Esophagus squamous epithelium (tissue), 5 donors: ENCODE measurements at places on chromosomes 13 and 19.

DNA sequence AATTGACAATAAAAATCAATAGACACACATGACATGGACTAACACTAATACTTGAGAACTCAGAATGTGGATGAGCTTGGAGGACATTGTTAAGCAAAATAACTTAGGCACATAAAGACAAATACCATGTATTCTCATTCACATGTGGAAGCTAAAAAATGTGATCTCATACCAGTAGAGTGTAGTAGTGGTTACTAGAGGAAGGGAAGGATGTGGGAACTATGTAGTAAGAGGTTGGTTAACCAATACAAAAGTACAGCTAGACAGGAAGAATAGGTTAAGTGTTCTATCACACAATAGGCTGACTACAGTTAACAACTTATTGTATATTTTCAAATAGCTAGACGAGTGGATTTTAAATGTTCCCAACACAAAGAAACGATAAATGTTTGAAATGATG, 415.8 kb upstream of the KLF12 start:
- no peak for DNase-seq

DNA sequence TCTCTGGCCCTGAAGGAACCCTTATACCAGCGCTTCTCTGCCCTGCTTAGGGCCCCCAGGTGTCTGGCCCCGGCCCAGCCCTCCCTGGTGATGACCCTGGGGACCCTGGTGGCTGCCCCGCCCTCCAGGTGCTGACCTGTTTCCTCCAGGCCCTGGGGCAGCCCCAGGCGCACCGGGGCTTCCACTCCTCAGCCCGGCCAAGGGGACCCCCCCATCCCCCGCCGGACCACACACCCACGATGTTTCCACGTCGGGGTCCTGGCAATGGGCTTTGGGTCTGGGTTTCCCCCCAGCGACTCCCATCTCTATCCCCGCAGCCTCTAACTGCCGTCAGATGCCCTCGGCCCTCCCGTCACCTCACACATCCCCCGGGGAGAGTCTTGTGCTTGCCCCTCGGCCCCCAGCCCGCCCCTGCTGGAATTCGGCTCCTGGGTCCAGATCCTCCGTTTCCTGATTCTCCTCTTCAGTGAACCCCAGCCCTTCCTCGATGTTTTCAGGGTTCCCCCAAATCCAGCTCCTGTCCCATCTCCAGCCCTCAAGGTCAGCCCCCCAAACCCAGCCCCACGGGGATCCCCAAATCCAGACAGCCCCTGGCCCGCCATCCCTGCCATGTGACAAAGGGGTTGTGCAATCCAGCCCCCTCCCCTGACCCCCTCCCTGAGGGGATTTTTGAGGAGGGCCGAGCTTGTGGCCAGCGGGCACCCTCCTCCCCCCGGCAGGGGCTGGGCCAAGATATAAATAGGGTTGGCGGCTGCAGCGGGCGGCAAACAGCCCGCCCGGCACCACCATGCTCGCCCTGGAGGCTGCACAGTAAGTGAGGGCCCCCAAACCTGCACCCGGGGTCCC, at the start of gene SPIB:
TSS of gene SPIB (plus strand) at position 763 of the 846 bp plus-strand sequence. CDS start at position 788, 25 bp downstream.
- no peak for DNase-seq

DNA sequence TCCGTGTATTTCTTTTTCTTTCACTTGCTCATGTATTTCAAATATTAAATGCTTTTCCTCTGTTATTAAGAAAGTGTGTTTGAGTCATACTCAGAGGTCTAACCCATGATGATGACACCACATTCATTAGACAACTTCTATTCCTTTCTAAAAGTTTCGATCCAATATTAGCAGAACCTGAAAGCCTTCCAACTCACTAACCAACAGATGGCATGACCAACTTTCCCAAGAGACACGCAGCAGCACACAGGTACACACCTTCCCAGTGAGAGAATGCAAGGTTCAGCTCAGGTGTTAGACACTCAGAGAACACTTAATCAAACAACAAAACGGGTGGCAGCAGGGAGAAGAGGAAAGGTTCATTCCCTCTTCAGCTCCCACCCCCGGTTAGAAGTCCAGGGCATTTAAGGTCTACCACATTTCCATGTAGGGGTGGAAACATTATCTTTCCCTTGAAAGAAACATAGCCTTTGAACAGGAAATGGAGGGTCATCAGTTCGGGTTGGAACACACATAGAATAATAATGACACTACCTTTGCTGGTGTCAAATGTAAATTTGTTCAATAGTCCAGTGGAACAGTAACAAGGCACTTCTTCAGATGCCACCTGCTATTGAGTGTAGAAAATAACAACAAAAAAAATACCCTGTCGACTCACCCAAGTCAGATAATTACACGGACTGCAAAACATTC, 404.2 kb downstream of the COG6 start:
- DNase-seq, result no peak

DNA sequence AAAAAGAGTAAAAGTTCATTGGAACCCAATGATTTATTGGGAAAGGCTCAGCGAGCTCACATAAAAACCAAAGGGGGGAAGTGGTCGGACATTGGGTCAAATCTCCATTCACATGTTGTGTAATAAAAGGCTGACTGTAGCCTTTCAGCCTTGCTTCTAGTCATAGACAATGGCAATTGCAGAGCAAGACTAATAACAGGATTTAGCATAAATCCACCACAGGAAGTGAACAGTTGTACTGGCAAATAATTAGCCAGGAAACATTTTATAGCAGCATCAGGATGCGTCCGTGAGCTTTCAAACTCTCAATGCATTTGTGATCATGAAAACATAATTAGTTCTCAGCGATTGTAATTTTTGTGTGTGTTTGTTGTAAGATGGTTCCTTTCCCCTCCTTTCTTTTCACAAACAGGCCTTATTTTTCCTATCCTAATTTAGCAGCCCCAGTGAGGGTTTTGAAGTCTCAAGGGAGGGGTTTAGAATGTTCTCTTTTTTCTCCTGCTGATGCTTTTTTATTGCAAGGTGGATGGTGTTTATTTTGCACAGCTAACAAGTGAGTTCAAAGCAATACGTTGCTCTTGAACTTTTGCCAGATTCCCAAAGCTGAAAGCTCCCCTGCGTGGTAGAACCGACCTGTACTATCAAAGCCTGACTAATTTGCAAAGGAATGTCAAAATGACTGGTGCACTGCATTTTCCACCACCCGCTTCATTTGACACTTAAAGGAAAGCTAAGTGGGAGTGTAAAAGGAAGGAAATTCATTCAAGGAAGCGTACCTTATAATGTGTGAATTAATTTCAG, 105.6 kb downstream of the SPRY2 start:
- no peak for DNase-seq

GRCh38 chr13:41802043-41802683, 158.7 kb downstream of the VWA8 start:
- DNase-seq, result no peak

GRCh38 chr19:37982655-37983054, 75.6 kb downstream of the SIPA1L3 start:
- DNase-seq, result no peak

DNA sequence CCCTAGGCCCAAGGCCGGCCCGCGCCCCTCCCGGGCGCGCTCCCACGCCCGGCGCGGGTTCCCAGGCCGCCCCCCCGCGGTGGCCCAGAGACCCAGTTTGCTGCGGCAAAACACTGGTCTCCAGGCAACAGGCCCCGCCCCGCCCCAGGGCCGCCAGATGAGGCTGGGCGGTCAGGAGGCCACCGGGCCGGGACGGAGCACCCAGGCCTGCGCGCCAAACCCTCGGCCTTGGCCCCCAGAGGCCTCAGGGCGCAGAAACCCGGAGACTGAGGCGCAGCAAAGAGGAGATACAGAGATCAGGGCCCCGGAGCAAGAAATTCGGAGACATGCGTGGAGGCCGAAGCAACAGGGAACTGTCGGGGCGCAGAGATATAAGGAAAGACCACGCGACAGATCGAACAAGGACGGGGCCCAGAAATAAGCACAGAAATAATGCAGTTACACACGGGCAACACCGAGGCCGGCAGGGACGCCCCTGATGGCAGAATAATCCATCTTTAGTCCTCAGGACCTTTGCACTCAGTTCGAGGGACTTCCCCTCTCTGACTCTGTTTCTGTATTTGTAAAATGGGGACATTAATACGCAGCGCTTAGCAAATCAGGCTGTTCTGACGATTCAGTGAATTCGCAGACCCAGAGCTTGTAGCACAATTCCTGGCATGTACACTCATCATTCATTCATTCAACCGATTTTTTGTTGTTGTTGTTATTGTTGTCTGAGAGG, 20.8 kb upstream of the ERCC1 start:
- peak; percentile 36 for DNase-seq

DNA sequence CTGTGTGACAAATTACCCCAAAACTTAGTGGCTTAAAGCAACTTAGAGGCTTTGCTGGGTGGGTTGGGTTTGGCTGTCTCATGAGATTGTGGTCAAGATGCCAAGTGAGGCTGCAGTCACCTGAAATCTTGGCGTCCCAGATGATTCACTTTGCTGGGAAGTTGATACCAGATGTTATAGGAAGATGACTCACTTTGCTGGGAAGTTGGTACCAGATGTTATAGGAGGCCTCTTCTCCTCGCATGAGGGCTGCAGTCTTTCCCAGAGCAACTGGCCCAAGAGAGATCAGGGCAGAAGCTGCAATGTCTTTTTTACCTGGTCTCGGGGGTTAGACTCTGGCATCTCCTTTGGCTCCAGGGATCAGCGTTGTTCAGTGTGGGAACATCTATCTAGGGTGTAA, 16.8 kb downstream of the TEX29 start:
- DNase-seq, result no peak

GRCh38 chr19:41000310-41000737, 9.2 kb downstream of the CYP2B6 start:
- no peak for DNase-seq

- DNase-seq, result no peak
These were observed 12.0 kb upstream of the SLC46A3 start for GRCh38 chr13:28730762-28731161.

DNA sequence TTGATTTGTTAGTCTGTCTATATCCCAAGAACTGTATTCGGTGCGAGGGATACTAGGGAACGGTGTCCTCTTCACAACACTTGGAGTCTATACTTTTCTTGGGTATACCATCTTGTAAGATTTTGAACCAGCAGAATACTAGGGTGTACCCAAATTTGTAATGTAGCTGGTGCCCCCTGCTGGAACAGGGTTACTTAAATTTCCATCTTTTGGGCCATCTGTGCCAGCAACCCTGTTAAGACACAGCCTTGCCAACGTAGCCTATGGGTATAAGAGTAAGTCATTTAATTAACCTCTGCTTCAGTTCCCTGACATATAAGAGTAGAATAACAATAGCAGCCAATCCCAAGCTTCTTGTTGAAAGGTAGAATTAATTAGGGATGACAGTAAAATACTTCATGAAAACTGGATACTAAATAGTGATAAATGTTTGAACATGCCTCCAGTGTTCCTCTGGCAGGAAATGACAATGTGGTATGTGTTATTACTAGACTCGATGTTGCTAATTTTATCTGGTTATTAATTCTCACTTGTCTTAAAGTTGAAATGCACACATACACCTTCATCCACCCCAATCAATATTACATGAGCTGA, 607.6 kb downstream of the FGF9 start:
- no peak for DNase-seq

- DNase-seq, result no peak
These were observed 620.0 kb upstream of the ATXN8OS start for GRCh38 chr13:69487576-69487975.

DNA sequence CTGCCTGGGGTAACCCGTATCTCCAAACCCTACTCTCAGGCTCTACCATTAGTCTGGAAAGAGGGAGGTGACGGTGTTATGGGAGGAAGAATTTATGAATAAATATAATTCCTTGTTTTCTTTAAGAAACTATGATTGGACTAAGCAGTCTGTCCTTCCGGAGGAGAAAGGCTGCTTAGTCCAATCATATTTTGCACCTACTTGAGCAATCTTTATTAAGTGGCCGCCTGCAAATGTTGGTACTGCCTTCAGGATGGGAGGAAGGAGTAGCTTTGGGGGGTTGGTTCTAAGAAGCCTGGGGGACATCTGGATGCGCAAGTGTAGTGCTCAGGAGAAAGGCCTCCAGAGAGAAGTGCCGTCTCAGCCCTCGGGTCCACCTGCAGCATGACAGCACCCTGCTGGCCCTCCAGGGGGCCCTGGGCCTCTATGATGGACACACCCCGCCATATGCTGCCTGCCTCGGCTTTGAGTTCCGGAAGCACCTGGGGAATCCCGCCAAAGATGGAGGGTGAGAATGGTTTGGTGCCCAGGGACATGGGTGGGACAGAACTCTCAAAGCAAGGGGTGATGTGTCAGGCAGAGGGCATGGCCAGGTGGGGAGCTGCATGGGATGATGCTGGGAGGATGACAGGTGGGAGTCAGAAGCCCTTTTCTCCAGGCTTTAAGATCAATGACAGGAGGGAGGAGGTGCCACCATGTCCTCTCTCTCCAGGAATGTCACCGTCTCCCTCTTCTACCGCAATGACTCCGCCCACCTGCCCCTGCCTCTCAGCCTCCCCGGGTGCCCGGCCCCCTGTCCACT, 4.1 kb downstream of the ACP4 start:
- no peak for DNase-seq

GRCh38 chr13:104810242-104810641, 1725.2 kb downstream of the EFNB2 start:
- no peak for DNase-seq

- DNase-seq, result no peak
These were observed 727.6 kb upstream of the ARGLU1 start for GRCh38 chr13:107295416-107296140.

GRCh38 chr13:105272660-105273631, 1262.5 kb downstream of the EFNB2 start:
- no peak for DNase-seq

DNA sequence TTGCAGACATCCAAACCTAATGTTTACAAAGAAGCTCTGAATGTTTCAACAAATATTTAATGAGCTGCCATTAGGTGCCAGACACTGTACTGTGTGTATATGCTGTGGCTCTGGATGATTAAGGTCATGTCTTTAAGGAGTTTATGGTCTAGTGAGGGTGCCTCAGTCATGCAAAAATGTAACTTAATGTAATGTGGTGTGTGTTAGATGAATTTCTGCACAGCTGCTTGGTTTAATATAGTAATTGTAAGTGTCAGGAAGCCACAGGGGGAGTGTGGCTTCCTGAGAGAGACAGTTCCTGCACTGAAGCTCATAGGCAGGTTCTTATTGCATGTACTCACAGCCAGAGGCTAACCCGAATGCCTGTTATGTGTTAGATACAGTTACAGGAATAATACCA, 43.3 kb downstream of the SPATA13 start:
- DNase-seq, result no peak

GRCh38 chr19:20247016-20247683, 80.1 kb downstream of the ZNF486 start:
- no peak for DNase-seq

DNA sequence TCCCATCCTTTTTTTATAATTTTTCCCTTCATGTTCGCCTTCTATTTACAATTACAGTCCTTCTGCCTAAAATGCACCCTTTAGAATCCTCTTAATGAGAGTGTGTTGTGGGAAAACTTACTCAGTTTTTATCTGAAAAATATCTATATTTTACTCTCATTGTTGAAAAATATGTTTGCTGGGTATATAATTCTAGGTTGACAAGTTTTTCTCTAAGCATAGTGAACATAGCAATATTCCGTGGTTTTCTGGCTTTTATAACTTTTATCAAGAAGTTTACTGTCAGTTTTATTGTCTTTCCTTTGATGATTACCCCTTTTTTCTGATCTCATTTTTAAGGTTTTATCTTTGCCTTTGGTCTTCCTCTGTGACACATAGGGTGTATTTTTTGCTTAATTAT, 57.3 kb downstream of the UQCRFS1 start:
- DNase-seq, result no peak
